Right atrium auricular region (tissue), 2 donors: ENCODE measurements at places on chromosomes 1 and 21.

- DNase-seq: no peak
- H3K36me3 ChIP-seq: no peaks in the 10 kb centered on the region
- no peak overlapping the region for H3K27ac ChIP-seq
- H3K4me3 ChIP-seq: no peak overlapping the region
- no peaks in the 10 kb centered on the region for H3K4me1 ChIP-seq
- no peaks in the 10 kb centered on the region for H3K27me3 ChIP-seq
Measured at GRCh38 chr1:67441739-67442281, 11.6 kb upstream of the SERBP1 start.

- H3K36me3 ChIP-seq: no peaks in the 10 kb centered on the region
- H3K27me3 ChIP-seq: no peaks in the 10 kb centered on the region
- H3K4me3 ChIP-seq: no peak overlapping the region
- no peaks in the 10 kb centered on the region for H3K4me1 ChIP-seq
Measured at GRCh38 chr21:31952828-31953227, 80.0 kb downstream of the HUNK start.

DNA sequence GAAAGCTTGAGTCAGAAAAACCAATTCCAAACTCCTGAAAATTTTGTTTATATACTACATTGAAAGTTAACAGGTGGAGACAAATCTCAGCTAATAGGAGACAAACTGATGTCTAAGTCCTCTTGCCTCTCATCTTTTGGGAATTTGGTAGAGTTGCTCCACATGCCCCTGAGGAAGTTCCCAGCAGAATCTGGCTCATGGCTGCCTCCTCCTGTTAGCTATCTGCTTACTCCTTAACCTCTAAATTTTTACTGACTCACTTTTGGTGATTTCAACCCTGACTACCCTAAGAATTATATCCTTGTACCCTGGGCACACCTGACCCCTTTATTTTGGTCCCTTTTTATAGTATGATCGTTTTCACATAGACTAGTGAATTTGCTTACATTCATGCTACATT is 633.7 kb upstream of the USP24 start:
- no peak overlapping the region for H3K27ac ChIP-seq
- no peaks in the 10 kb centered on the region for H3K27me3 ChIP-seq
- H3K4me3 ChIP-seq: no peak overlapping the region
- DNase-seq: no peak

DNA sequence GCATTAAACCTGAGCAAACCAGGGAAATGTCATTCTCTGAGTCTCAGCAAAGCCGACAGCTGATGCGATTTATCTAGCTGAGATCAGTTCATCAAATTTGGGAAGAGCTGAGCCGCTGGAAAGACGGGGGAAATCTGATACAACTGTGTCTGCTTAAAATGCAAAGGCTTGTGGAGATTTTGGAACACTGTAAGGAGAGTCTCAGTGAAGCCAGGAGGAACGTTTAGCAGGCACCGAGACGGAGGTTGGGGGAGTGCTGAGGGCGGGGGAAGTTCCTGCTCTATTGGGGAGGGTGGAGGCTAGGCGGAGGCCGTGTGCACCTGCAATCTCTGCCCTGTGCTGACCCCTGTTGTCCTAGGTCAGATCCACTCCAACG is 143.2 kb upstream of the CSF3R start:
- DNase-seq: no peak
- H3K4me1 ChIP-seq: no peaks in the 10 kb centered on the region
- H3K27me3 ChIP-seq: no peaks in the 10 kb centered on the region

GRCh38 chr1:25926731-25927496 is 20.7 kb upstream of the STMN1 start:
- H3K4me1 ChIP-seq: no peaks in the 10 kb centered on the region
- H3K36me3 ChIP-seq: no peaks in the 10 kb centered on the region
- H3K27ac ChIP-seq: no peak overlapping the region
- H3K27me3 ChIP-seq: no peaks in the 10 kb centered on the region

GRCh38 chr1:89460325-89460724 is 64.3 kb upstream of the LRRC8B start:
- H3K36me3 ChIP-seq: no peaks in the 10 kb centered on the region
- no peak overlapping the region for H3K4me3 ChIP-seq
- no peak overlapping the region for H3K27ac ChIP-seq

GRCh38 chr1:29967261-29967660 is 730.9 kb downstream of the PTPRU start:
- H3K27me3 ChIP-seq: no peaks in the 10 kb centered on the region
- H3K36me3 ChIP-seq: no peaks in the 10 kb centered on the region
- no peaks in the 10 kb centered on the region for H3K4me1 ChIP-seq
- H3K27ac ChIP-seq: no peak overlapping the region

- H3K27ac ChIP-seq: no peak overlapping the region
- no peaks in the 10 kb centered on the region for H3K27me3 ChIP-seq
- no peak for DNase-seq
- no peak overlapping the region for H3K4me3 ChIP-seq
- H3K36me3 ChIP-seq: no peaks in the 10 kb centered on the region
- no peaks in the 10 kb centered on the region for H3K4me1 ChIP-seq
Measured at GRCh38 chr1:219049501-219049900, 124.2 kb upstream of the LYPLAL1 start.

- H3K27ac ChIP-seq: no peak overlapping the region
- no peak overlapping the region for H3K4me3 ChIP-seq
- no peak for DNase-seq
- H3K4me1 ChIP-seq: peaks cover 5% of the 10 kb centered on the region
- H3K36me3 ChIP-seq: no peaks in the 10 kb centered on the region
- H3K27me3 ChIP-seq: no peaks in the 10 kb centered on the region
Measured at GRCh38 chr1:23039308-23039826, 20.1 kb downstream of the KDM1A start.

GRCh38 chr1:161910604-161911003 is 113.1 kb downstream of the OLFML2B start:
- peaks cover 11% of the 10 kb centered on the region for H3K36me3 ChIP-seq
- peaks cover 12% of the 10 kb centered on the region for H3K4me1 ChIP-seq
- no peak for DNase-seq
- H3K27me3 ChIP-seq: no peaks in the 10 kb centered on the region
- H3K4me3 ChIP-seq: no peak overlapping the region
- no peak overlapping the region for H3K27ac ChIP-seq

GRCh38 chr1:88401313-88401712 is 282.8 kb upstream of the PKN2 start:
- DNase-seq: no peak
- no peaks in the 10 kb centered on the region for H3K4me1 ChIP-seq
- H3K27me3 ChIP-seq: no peaks in the 10 kb centered on the region
- no peak overlapping the region for H3K4me3 ChIP-seq
- H3K36me3 ChIP-seq: no peaks in the 10 kb centered on the region

- H3K4me1 ChIP-seq: no peaks in the 10 kb centered on the region
- no peak for DNase-seq
- peaks cover 1% of the 10 kb centered on the region for H3K27me3 ChIP-seq
- no peak overlapping the region for H3K27ac ChIP-seq
- no peaks in the 10 kb centered on the region for H3K36me3 ChIP-seq
Measured at GRCh38 chr1:228073061-228073856, 9.2 kb upstream of the ARF1 start.

DNA sequence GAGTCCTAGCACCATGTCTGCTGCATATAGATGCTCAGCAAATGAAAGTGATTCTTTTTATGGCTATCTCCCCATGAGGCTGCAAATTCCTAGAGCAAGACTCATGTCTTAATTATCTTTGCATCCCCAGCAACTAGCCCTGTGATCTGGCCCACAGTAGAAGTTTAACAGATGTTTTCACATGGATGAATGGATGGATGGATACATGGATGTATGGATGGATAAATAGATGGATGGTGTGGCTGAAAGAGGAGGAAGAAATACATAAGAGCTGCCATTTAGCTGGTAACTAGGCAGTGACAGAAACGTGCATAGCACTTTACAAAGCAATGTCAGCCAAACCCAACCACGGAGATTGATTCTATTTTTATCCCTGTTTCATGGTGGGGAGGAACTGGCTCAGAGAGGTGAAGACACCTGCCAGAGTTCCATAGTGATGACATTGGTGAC is 32.7 kb upstream of the ZBTB40 start:
- no peaks in the 10 kb centered on the region for H3K27me3 ChIP-seq
- no peak overlapping the region for H3K27ac ChIP-seq
- H3K4me1 ChIP-seq: peaks cover 15% of the 10 kb centered on the region

DNA sequence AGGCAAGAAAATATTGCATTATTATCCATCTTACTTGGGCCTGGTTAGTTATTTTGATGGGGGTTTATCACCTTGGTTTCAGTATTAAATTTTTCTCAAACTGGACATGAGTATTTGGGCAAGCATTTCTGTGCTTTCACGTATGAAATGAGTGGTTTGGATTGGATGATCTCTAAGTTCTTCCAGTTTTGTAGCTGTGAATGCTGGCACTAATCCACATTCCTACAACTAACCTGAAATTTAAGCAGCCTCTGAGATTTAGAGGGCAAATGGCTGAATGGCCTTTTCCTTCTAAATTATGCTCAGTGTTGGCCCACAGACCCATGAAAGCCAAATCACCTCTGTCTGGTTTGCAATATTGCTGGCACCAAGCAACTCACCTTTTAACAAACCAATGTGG is 475.0 kb upstream of the B3GALT2 start:
- no peaks in the 10 kb centered on the region for H3K27me3 ChIP-seq
- no peaks in the 10 kb centered on the region for H3K36me3 ChIP-seq
- no peak for DNase-seq
- no peak overlapping the region for H3K4me3 ChIP-seq
- H3K27ac ChIP-seq: no peak overlapping the region

DNA sequence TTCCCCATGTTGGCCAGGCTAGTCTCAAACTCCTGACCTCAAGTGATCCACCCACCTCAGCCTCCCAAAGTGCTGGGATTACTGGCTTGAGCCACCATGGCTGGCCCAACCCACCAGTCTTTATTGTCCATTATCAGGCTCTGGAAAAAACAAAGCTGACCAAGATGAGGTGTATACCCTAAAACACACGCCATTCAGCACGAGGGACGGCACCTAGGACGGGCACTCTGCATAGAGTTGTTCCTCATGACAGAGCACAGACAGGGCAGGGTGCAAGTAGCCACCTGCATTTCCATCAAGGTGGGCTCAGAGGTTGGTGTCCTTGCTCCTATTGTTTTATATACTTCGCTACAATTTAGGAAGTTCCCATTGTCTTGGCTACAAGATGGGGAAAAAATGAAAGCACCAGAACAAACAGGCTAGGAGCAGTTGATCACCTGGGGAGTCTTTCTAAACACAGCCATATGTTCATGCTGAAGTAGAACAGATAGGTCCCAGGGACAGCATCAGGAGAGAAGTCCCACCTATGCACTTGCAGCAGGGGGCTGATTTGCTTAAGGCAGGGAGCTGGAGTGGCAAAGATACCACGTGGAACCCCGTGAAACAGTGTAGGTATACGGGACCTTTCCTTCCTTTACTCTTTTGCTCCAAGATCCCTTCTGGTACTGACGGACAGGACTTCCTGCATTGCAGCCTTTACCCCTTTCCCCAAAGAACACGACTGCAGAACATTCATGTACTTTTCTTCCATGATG is 4.5 kb downstream of the KRTCAP2 start:
- H3K4me1 ChIP-seq: no peaks in the 10 kb centered on the region
- H3K27me3 ChIP-seq: no peaks in the 10 kb centered on the region
- no peak overlapping the region for H3K27ac ChIP-seq
- H3K4me3 ChIP-seq: no peak overlapping the region

- no peak overlapping the region for H3K4me3 ChIP-seq
- no peak for DNase-seq
- H3K27ac ChIP-seq: no peak overlapping the region
- H3K4me1 ChIP-seq: no peaks in the 10 kb centered on the region
Measured at GRCh38 chr1:90400131-90400530, 317.0 kb downstream of the BARHL2 start.

DNA sequence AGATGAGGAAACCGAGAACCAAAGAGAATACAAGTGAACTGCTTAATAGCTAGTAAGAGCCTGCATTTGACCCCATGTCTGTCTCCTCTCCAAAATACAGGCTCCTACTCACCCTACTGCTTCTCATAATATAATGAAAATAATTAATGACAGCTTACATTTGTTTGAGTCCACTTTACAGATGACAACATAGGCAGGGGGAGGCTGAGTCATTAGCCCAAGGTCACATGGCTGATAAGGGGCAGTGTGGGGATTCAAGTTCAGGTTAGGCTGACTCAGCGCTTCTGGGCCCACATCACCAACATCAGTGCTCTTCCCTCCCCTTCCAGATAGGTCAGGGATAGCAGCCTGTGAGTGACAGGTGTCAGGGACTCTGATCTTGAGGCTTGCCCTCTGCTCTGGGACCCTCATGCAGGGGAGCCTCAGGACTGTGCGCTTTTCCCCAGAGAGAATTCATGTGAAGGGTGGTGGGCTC is 16.2 kb downstream of the AZIN2 start:
- no peak overlapping the region for H3K27ac ChIP-seq
- H3K4me3 ChIP-seq: no peak overlapping the region
- H3K4me1 ChIP-seq: no peaks in the 10 kb centered on the region

- no peak overlapping the region for H3K4me3 ChIP-seq
- H3K4me1 ChIP-seq: peaks cover 9% of the 10 kb centered on the region
- H3K27me3 ChIP-seq: no peaks in the 10 kb centered on the region
- no peak overlapping the region for H3K27ac ChIP-seq
Measured at GRCh38 chr1:110967256-110967655, 3.5 kb upstream of the LRIF1 start.

DNA sequence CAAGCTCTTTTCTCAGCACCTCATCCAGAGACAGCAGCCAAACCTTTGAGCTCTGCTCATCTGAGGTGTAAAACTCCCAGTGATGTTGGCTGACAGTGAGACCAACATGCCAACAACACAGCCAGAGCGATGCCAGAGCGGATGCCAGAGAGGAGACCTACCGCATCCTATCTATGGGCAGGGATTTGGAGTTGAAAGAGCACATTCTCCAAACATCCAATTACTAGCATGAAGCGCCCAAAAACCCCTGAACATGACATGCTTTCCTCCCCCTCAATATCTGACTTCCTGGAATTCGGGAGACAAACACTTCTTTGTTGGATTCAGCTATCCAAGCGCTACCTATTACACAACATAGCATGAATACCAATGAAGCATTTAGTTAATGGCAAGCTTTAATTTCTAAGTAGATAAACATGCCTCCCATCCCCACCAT is 23.1 kb upstream of the PAXBP1 start:
- no peaks in the 10 kb centered on the region for H3K27me3 ChIP-seq
- DNase-seq: no peak
- H3K36me3 ChIP-seq: no peaks in the 10 kb centered on the region
- no peaks in the 10 kb centered on the region for H3K4me1 ChIP-seq
- no peak overlapping the region for H3K4me3 ChIP-seq

GRCh38 chr1:185440877-185441276 is 123.8 kb upstream of the IVNS1ABP start:
- H3K27ac ChIP-seq: no peak overlapping the region
- no peak for DNase-seq
- H3K4me1 ChIP-seq: no peaks in the 10 kb centered on the region
- H3K36me3 ChIP-seq: no peaks in the 10 kb centered on the region
- no peaks in the 10 kb centered on the region for H3K27me3 ChIP-seq
- no peak overlapping the region for H3K4me3 ChIP-seq

- H3K4me3 ChIP-seq: no peak overlapping the region
- no peak overlapping the region for H3K27ac ChIP-seq
- H3K27me3 ChIP-seq: no peaks in the 10 kb centered on the region
- H3K4me1 ChIP-seq: no peaks in the 10 kb centered on the region
- no peak for DNase-seq
Measured at GRCh38 chr1:164325786-164326185, 233.2 kb upstream of the PBX1 start.
